Naive thymus-derived CD8-positive, alpha-beta T cell (primary cell): ENCODE measurements at places on chromosomes 1 and 21. TPM values are rescaled to one million over a fixed set of nuclear protein-coding genes. Genes with fewer than 3 reads are reported as not detected.

The GBP7 gene
- polyA plus RNA-seq: not detected

- no peaks in the 10 kb centered on the region for H3K36me3 ChIP-seq
- H3K27ac ChIP-seq: no peak overlapping the region
- peaks cover 12% of the 10 kb centered on the region for H3K27me3 ChIP-seq
Observed at GRCh38 chr1:209318181-209319056, 265.1 kb upstream of the CAMK1G start.

- H3K4me3 ChIP-seq: no peak overlapping the region
- no peak overlapping the region for H3K27ac ChIP-seq
- no peaks in the 10 kb centered on the region for H3K36me3 ChIP-seq
- no peak for DNase-seq
Observed at GRCh38 chr1:193406901-193407300, 220.5 kb upstream of the B3GALT2 start.

- DNase-seq: no peak
- H3K36me3 ChIP-seq: no peaks in the 10 kb centered on the region
Observed at GRCh38 chr1:218524526-218524925, 179.4 kb downstream of the TGFB2 start.

- H3K4me1 ChIP-seq: peaks cover 7% of the 10 kb centered on the region
- DNase-seq: no peak
- no peaks in the 10 kb centered on the region for H3K36me3 ChIP-seq
- no peak overlapping the region for H3K27ac ChIP-seq
- H3K4me3 ChIP-seq: no peak overlapping the region
Observed at GRCh38 chr1:108851567-108851966, 5.3 kb downstream of the AKNAD1 start.

DNA sequence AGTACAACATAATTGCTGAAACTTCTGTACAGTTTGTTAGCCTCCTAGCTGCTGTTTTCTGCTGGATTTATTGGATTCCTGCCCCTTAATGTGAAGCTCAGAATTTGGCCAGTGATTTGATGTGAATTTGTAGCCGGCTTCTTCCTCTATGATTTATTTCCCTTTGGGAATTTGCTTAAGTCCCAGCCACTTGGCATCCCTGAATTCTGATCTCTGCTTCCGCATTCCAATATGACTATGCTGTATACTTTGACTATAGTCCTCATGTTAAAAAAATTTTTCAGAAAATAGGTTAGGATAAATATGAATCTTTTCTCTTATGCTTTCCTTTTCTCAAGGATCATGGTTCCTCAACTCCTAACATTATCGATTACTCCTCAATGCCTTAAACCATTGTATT lies 12.4 kb upstream of the LRIF1 start:
- no peak overlapping the region for H3K4me3 ChIP-seq
- no peak overlapping the region for H3K27ac ChIP-seq
- H3K4me1 ChIP-seq: no peaks in the 10 kb centered on the region
- peaks cover 32% of the 10 kb centered on the region for H3K36me3 ChIP-seq
- no peak for DNase-seq

DNA sequence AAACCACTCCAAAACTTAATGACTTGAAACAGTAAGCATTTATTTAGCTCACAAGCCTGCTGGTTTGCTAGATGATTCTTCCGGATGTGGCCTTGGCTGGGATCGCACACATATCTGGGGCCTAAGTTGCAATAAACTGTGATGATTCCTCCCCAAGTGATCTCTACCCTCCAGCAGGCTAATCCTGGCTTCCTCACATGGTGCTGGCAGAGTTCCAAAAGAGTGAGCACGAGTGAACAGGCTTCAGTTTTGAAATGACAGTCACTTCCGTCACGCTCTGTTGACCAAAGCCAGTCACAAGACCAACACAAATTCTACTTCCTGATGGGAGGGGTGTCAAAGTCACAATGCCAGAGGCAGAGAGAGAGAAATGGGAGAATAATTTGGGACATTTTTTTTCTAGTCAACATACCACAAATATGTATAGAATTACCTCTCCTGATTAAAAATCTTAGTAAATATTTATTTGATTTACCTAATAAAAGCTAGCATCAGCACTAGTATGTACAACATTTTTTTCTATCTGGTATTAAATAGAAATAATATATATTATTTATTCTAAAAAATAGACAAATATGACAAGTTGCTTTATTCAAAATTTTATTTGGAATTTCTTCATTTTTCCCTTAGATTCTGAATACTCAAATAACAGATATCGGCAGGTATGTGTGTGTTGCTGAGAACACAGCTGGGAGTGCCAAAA lies 292.7 kb downstream of the TPR start:
- no peaks in the 10 kb centered on the region for H3K4me1 ChIP-seq
- no peak overlapping the region for H3K4me3 ChIP-seq
- no peaks in the 10 kb centered on the region for H3K36me3 ChIP-seq
- H3K27ac ChIP-seq: no peak overlapping the region
- no peaks in the 10 kb centered on the region for H3K27me3 ChIP-seq
